ENCODE measurements at places on chromosomes 4 and X. TPM values are rescaled to one million over a fixed set of nuclear protein-coding genes. Genes with fewer than 3 reads are reported as not detected.

The POLR2B gene
- 46.2 TPM for total RNA-seq

The WDR13 gene
- 134 TPM for total RNA-seq

DNA sequence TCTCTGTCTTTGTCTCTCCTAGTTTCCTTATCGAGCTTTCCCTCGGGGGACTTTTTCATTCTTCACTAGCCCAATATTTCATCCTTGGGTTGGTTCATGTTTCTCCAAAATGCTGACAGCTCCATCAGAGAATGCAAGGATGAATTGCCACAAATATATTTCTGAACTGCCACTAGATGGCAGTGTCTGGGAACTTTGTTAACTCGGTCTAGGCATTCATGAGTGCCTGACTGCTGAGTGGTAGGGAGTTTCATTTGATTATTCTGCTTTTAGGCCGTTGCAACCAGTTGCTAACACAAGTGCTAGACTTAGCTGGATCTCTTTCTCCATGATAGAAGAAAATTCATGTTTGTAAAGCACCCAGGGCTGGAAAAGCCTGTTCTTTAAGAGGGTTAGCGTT is 73.5 kb upstream of the RAP2C start:
- no peak overlapping the region for H3K4me3 ChIP-seq
- H3K27me3 ChIP-seq, result no peaks in the 10 kb centered on the region
- H3K27ac ChIP-seq, result no peak overlapping the region
- DNase-seq, result peak; percentile 37
- no peaks in the 10 kb centered on the region for H3K36me3 ChIP-seq
- no peaks in the 10 kb centered on the region for H3K4me1 ChIP-seq

GRCh38 chrX:54043056-54043455 is 1.2 kb downstream of the PHF8 start:
- peaks cover 11% of the 10 kb centered on the region for H3K4me1 ChIP-seq

- H3K4me1 ChIP-seq, result no peaks in the 10 kb centered on the region
- H3K27me3 ChIP-seq, result no peaks in the 10 kb centered on the region
- no peak overlapping the region for H3K27ac ChIP-seq
- DNase-seq, result no peak
- H3K36me3 ChIP-seq, result no peaks in the 10 kb centered on the region
These were observed 19.5 kb upstream of the SYTL5 start for GRCh38 chrX:37986893-37987292.

DNA sequence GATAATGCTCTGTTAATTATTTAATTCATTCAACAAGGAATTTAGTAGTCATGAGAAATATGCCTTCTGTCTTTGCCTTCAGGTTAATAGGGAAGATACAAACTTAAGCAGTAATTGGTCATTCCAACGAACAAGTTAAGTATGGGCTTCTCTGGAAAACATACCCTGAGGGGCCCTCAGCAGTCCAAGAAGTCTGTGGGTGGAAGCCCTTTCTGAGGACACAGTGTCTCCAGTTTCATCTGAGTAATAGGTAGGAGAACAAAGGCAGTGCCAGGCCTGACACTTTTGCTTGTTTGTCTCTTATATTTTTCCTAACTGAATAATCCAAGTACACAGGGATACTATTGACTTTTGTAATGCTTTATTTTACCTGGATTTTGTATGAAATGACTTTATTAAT is 262.5 kb downstream of the FBXW7 start:
- H3K4me1 ChIP-seq, result peaks cover 2% of the 10 kb centered on the region
- H3K36me3 ChIP-seq, result no peaks in the 10 kb centered on the region
- no peak overlapping the region for H3K27ac ChIP-seq
- H3K27me3 ChIP-seq, result no peaks in the 10 kb centered on the region
- no peak overlapping the region for H3K4me3 ChIP-seq
- DNase-seq, result no peak

GRCh38 chr4:175394208-175394607 is 417.9 kb downstream of the GPM6A start:
- H3K36me3 ChIP-seq, result no peaks in the 10 kb centered on the region
- H3K27ac ChIP-seq, result no peak overlapping the region
- H3K4me3 ChIP-seq, result no peak overlapping the region
- no peaks in the 10 kb centered on the region for H3K27me3 ChIP-seq

All from body of pancreas (tissue), 4 donors.